ENCODE measurements at places on chromosomes 4 and X.

DNA sequence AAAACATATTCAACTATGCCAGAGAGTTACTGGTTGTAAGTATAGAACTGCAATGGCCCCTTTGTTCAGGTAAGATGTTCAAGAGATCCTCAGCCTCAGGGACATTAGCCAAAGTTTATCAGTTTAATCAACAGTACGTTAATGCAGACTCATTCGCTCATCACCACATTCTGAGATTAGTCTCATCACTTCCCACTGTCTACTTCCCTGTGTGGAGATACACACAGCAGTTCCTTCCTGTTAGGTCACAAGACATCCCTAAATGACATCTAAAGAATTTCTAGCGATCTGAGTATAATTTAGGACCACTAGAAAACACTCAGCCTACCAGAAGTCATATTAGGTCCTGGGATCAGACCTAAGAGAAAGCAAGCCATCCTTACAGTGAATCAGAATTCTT, 10.4 kb downstream of the SLC10A7 start:
- DNase-seq, result no peak

DNA sequence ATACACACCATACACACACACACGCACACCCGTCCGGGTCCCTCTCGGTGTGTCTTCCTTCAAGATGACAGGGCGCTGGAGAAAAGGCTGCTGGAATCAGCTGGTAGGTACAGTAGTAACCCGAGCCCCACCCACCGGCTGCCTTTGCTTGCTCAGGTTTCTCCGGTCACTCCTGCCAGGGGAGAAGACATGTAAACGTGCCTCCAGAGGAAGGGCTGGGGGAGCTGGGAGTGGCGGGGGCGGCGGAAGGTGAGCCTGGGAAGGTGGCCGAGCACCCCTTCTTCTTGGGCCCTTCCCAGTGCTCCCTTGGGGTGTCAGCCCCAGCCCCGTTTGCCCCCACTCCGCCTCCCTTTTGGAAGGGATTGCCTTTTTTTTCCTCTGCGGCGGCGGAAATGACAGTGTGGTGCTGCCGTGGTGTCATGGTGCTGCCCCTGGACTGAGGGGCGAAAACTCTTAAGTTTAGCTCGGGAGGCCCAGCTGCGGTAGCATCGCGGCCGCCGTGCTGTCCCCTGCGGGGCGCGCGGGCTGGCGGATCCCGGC, at the start of gene MID2:
Gene MID2, plus strand, starts transcription at position 169 of the 540 bp plus-strand sequence. CDS start 561 bp downstream, outside the sequence.
- DNase-seq, result peak; percentile 72

DNA sequence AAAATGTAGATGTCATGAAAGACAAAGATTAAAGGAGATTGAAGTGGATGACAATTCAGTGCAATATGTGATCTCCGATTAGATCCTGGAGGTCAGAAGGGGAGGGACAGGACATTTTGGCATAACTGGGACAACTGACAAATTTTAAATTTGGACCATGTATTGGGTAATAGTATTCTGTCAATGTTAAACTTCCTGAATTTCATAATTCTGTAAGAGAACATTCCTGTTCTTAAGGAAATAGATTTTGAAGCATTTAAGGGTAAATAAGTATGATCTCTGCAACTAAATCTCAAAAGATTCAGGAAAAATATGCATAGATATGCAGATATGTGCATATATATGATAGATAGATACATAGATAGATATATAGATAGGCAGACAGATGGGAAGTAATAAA, 11.0 kb downstream of the ODAPH start:
- DNase-seq, result no peak

DNA sequence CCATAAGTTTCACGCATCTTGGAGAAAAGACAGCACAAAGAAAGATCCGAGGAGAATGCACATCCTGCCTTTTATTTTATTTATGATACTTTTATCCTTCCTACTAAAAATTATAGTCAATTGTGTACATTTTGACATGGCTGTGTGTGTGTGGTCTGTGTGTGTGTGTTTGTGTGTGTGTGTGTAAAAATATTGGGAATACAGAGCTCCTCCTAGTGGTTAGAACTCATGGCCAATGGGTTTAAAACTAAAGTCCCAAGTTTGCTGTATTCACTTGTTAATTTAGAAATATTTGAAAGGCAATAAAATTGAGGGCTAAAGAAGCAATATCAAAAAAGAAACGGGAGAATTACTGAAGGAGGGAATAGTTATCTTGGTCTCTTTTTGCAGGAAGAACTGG, 47.5 kb downstream of the NKX6-1 start:
- no peak for DNase-seq

GRCh38 chrX:41518127-41518840, 71.1 kb downstream of the NYX start:
- DNase-seq, result no peak

DNA sequence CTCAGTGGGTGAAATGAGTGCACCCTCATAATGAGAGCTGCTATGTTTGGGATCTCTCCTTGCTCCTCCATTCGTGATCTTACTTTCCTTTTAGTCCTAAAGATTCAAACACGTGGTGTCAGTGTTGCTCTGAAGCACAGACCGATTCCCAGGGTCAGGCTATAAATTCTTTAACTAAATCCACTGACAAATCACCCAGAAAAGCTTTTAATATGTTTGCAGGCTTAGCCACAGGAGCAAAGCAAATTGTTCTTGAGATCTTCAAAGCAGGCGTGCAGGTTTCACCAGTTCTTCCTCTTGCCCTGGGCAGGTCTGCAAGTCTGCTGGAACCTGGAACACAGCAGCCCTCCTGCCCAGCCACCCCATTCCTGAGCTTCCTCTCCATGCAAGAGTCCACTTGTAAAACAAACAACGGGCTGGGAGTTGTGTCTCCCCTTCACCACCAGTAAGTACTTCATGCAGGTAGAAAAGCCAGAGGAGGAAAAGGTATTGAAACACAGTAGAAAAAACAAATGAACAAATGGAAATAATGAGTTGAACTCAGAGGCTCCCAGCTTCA, 70.1 kb upstream of the ENPP6 start:
- peak; percentile 44 for DNase-seq

GRCh38 chr4:11348449-11349088, 80.1 kb downstream of the HS3ST1 start:
- no peak for DNase-seq

- DNase-seq, result no peak
These were observed 16.4 kb downstream of the ZNF732 start for GRCh38 chr4:288891-289290.

GRCh38 chrX:69616457-69617203, 717 bp downstream of the EDA start:
- DNase-seq, result peak; percentile 36

GRCh38 chrX:63434665-63435064, 83.5 kb upstream of the SPIN4 start:
- DNase-seq, result peak; percentile 43

DNA sequence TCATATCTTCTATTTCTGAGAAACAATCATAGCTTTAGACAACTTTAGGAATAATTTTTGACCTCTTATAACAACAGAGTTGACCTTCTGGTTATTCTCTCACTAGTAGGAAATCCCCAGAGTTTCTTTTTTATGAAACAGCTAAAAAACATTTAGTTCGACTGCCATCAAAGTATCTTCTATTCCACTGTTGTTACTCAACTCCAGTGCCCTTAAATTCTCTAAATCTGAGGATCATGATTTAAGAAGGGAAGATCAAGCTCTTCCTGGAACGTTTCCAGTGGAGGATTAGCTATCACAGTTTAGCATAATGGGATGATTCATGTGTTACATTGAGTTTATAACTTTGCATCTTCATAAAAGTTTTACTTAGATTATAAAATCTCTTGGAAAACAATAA, 134.9 kb upstream of the VEGFC start:
- DNase-seq, result no peak

DNA sequence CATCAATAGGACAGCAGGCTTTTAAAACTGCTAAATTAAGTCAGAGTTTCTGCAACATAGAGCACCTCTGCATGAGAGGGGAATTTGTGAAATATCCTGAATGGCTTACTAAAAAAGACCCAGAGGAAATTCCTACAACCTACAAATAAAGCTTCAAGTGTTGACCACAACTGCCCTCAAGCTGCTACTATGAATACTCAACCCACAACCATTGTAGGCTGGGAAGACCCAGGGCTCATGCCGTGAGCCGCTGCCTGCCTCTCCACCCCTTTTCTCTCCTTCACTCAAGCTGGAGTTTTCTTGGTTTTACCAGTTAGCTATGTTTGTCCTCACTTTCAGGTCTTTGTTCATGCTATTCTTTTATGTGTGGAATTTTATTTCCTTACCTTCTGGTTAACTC, 151.6 kb downstream of the EMCN start:
- peak; percentile 31 for DNase-seq

GRCh38 chrX:54639346-54640102, 109.5 kb downstream of the GNL3L start:
- peak; percentile 94 for DNase-seq

- DNase-seq, result no peak
These were observed 132.1 kb upstream of the NPY2R start for GRCh38 chr4:155076256-155076785.

- DNase-seq, result no peak
These were observed 128.2 kb downstream of the SLC7A11 start for GRCh38 chr4:138113819-138114400.

DNA sequence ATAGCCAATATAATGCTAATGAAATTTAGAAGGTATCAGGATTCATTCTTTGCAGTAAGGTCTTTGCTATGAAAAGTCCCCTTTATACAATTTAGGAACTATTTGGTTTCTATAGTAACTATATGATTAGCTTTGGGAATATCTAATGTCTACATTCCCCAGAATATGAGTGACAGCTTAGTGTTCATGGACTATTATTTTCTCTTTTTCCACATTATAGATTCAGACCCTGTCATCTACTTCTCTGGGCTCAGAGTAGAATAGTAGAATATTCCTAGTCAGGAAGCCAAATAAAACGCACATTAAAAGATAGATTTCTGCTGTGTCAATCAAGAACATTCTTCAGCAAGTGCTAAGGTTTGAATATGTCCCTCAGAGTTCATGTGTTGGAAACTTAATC, 26.1 kb upstream of the SULT1B1 start:
- no peak for DNase-seq

DNA sequence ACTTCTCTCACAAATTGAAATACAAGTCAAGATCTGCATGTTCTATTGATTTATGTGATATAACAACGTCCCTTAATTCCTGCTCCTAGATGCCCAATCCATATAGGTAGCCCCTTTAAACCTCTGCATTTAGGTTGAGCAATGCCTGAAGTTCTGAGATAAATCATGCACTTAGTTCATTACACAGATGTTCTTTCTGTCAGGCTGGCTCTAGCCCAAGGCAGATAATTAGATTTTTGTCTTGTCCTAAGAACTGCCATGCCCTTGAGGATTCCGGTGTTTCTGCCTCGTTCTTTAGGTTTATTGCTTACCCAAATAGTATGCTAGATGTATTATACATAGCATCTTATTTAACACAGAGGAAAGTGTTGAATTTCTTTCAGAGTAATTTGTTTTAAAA, 143.1 kb downstream of the TRAM1L1 start:
- no peak for DNase-seq

DNA sequence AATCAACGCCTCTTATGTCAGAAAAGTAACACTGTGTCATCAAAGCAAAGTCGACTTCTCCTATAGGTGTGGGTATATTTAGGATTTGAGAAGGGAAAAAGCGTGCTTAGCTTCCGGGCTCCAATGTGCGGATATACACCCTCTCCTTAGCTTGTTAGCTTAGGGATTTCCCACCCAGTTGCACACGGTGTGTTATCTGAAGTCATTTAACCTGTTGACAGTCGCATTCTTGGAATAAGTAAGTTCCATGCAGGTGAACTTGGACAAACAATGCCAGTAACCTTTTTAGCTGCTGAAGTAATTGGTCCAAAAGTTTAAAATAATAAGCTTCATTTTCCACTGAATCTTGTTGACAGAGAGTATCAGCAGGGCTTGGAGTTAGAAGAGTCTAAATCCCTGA, 113.7 kb downstream of the SHROOM3 start:
- DNase-seq, result no peak

DNA sequence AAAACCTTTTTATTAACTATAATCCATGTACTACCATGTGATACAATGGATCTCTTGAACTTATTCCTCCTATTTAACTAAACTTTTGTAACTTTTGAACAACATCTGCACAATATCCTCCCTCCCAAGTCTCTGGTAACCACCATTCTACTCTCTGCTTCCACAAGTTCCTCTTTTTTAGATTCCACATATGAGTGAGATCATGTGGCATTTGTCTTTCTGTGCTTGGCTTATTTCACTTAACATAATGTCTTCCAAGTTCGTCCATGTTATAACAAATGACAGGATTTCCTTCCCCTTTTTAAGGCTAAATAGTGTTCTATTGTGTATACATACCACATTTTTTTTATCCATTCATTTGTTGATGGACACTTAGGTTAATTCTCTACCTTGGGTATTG, 28.1 kb downstream of the DCAF8L1 start:
- no peak for DNase-seq

- no peak for DNase-seq
These were observed 2156.6 kb upstream of the TENM3 start for GRCh38 chr4:180086480-180087190.

DNA sequence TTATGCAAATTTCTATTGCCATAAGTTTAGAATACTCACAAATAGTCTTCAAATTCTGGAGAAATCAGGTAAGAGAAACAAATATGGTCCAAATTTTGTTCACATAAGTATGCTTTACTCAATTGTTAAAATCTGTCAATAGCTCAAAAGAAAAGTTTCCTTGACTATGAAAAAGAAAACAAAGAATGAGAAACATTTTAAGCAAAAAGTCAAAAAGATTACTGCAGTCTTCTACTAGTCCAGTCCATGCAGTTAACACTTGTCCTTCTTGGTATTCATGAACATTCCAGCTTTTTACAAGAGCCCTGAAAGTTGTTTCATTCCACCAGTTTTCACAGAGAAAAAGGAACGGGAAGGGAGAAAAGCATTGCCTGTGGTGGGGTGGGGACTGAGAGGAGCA, 54.7 kb upstream of the ZXDA start:
- DNase-seq, result no peak

GRCh38 chrX:124344246-124344645, 2.1 kb upstream of the SH2D1A start:
- DNase-seq, result no peak

DNA sequence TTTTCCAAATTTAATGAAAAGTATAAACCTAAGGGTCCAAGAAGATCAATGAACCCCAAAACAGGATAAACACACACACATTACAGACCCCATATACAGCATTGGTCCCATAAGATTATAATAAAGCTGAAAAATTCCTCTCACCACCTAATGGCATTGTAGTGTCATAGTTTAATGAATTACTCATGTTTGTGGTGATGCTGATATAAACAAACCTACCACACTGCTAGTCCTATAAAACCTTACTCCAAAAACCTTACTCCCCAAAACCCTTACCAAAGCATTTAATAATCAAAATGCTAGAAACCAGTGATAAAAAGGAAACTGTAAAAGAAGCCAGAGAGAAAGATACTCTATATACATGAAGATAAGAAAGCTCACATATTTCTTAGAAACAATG, 148.1 kb upstream of the SH3RF1 start:
- DNase-seq, result no peak

GRCh38 chr4:2284161-2284933, 22.4 kb upstream of the MXD4 start:
- no peak for DNase-seq

DNA sequence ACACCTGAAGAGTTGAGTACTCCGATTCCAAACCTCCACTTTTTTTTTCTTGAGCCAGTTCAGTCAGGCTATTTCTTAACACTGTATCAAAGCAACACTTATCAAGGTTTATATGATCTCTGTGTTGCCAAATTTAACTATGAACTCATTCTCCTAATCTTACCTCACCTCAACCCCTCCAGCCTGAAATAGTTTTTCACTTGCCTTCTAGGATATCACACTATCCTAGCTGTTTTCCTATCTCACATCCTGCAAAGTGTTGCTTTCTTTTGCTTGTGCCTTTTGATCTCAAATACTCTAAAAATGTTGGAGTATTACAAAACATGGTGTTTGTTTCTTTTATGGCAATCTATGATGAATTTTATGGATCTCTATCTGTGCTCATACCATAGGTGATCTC, 415.0 kb downstream of the CFAP47 start:
- no peak for DNase-seq
